NCI-H1417 treated with DMSO at 0.1 percent for 48 hours (cell line): ENCODE measurements at places on chromosomes 4 and X.

- DNase-seq: no peak
Measured at GRCh38 chr4:137861682-137862081, 329.4 kb upstream of the PCDH18 start.

GRCh38 chr4:108010167-108010566 is 20.5 kb downstream of the HADH start:
- DNase-seq: no peak

DNA sequence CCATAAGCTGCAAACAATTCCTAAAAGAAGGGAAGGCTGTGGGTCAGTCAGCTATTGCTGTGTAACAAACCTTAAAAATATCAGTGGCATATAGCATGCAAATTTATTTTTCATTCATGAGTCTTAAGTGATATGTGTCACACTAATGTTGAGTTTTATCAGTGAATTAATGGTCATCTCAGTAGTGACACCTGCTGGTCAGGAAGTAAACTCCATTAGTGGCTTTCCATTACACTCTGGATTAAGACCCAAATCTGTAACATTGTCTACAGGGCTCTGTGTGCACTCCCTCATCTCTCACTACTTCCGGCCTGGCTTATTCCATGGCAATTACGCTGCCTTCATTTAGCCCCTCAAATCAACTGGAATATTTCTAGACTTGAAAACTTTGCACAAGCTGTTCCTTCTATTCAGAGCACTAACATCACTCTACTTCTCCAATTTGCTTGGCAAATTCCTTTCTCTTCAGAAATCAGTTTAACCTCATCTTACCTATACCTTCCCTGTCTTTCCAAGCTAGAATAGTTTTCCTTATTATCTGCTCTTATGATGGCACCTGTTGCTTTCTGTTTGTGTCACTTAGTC is 217.3 kb upstream of the TAPT1 start:
- DNase-seq: no peak

DNA sequence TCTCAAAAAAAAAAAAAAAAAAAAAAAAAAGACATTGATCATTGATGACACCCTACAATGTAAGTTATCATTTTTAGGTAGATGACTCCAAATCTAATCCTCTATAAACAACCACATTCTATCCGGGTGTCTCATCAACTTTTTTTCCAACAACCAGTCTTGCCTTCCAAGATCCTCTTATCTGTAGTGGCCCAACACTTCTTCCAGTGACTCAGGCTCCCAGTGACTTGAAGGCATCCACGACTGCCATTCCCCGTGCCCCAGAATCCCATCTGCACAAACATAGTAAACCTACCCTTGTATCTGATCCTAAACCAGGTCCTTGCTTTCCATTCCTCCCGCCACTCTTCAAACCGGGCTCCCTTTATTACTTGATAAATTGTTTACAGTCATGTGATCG is 15.6 kb upstream of the TSPAN5 start:
- DNase-seq: no peak

GRCh38 chr4:164357957-164358356 is 396.0 kb upstream of the SMIM31 start:
- DNase-seq: no peak

GRCh38 chrX:51461053-51462044 is 35.0 kb downstream of the NUDT11 start:
- DNase-seq: peak; percentile 4

DNA sequence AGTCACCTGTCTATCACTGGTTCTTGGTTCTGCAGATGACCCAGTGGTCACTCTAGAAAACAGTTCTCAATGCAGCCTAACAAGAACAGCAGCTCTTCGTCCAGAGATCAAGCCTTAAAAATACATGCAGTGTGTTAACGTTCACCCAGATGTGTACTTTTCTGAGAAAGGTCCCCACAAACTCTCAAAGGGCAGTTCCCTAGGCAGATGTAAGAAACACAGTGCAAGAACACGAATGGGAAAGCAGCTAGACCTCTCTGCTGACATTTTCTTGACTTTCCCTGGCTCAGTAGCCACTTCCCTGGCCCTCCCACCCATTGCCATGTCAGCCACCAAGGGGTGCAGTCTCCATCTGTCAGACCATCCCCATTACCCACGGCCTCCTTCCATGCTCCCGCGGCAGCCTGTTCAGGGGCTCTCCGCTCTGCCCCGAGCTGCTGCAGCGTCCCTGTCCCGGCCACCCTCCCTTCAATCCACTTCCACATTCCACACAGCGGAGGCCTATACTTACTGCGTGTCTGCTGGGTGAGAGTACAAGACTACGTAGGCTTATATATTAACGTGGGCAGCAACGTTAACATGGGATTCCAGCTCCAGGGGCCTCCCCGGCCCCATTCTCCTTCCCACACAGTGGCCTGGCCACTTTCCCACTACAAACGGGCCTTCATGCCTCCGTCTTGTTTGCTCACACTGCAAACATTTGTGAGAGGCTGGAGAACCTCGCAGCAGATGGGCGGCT is 34.3 kb downstream of the IRF2 start:
- DNase-seq: no peak

DNA sequence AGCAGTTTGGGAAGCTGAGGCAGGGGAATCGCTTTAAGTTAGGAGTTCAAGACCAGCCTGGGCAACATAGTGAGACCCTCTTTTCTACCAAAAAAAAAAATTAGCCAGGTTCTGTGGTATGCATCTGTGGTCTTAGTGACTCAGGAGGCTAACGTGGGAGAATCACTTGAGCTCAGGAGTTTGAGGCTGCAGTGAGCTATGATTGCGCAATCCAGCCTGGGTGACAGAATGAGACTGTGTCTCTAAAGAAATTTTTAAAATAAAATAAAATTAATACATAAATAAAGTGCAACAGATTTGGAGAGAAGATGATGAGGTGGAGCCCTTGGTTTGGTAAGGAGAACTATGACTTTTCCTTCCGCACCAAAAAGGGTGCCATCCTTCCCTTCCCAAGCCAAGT is 436.9 kb downstream of the NLGN4X start:
- DNase-seq: no peak

- no peak for DNase-seq
Measured at GRCh38 chrX:26851981-26852380, 611.2 kb downstream of the PPP4R3C start.

GRCh38 chr4:127425202-127425845 is 207.4 kb upstream of the INTU start:
- DNase-seq: no peak

GRCh38 chr4:122163301-122163700 is 11.2 kb downstream of the BLTP1 start:
- no peak for DNase-seq

DNA sequence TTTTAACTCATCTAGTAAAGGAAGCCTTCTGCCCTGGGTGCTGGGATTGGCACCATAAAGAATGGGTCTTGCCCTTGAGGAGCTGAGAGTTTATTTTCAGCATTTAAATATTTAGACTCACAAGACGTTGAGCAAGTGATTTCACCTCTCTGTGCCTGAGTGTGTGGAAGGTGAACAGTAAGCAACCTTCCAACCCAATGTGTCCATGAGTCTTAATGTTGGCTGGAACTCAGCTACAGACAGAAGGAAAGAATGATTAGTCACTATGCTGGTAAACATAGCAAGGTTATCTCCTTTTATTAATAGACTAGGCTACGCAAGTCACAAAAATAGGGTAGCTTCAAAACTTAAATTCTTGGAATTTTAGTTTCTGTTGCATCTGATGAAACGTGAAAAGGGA is 277.4 kb upstream of the GATB start:
- no peak for DNase-seq

- DNase-seq: no peak
Measured at GRCh38 chr4:2352171-2352570, 66.3 kb downstream of the ZFYVE28 start.

GRCh38 chr4:80005863-80006262 is 67.2 kb downstream of the ANTXR2 start:
- no peak for DNase-seq

DNA sequence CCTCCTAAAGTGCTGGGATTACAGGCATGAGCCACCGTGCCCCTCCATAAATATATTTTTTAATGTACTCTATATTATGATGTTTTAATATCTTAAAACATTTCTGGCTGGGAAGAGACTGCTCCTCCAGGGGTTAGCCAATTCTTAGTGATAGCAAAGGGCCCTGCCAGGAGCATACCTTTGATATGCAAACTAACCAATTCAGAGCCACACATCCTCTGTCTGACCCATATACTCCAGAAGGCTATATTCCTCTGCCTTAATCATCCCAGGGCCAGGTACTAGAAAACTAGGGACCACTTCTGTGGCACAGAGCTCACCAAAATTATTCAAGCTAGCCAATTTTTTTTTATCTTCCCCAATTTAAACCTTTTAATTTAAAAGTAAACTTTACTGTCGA is 43.6 kb upstream of the BEX4 start:
- DNase-seq: no peak

GRCh38 chr4:39169426-39169825 is 12.9 kb upstream of the WDR19 start:
- DNase-seq: no peak

DNA sequence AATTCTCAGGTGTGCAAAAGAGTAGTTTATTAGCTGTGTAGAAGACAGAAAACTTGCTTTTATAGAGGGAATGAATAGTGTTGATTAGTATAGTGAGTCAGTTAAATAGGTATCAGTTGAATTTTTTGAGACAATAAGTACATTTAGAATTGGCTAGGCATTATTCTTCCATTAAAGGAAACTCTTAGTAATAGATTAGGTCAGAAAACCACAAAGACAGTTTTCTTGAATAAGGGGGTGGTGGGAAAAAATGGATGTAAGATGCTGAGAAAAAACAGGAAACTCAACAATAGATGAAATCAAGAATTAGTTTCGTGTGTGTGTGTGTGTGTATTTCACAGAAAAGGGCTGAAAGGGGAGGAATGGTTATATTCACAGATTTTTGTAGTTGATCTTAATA is 16.8 kb downstream of the CD38 start:
- no peak for DNase-seq

DNA sequence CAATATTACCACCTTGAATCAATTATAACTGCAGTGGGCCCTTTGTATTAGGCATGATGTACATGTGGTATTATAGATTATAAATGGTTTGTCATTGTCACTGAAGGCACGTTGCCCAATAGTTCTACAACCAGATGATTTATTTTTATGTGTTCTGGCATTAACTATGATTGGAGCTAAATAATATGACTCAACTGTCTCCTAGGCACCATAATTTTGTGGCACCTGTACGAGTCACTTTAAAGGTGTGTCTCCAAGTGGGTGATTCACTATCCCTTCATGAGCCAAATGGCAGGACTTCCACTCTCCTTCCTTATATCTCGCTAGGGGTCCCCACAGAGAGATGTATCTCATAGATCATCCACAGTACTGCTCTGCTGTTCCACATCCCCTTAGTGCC is 6.1 kb upstream of the SMPX start:
- DNase-seq: no peak

- DNase-seq: no peak
Measured at GRCh38 chr4:182113779-182114178, 129.4 kb upstream of the TENM3 start.

DNA sequence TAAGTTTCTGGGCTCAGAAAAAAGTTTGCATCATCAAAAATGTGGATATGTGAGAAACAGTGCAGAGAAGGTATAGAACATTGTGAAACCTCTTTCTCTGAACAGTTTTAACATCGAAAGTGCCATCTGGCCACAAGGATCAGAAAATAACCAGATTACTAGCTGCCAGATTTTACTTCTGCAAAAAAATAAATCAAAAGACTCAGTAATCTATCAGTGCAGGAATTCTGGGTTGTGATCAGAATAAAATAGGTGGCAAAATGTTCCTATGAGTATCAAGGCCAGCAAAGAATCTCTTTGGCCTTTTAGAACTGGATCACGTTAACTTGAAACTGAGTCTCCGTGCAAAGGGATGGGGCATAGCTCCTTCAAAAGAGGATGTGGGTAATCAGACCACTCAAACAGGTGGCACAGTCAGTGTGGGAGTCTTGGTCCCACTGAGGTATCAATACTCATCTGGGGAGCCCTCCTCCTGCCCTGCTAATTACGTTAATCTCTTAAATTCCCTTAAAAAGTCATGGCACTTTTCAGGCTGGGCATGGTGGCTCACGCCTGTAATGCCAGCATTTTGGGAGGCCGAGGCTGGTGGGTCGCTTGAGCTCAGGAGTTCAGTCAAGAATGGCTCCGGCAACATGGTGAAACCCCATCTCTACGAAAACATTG is 26.7 kb upstream of the RBM47 start:
- DNase-seq: no peak

GRCh38 chr4:73446336-73446938 is 10.4 kb downstream of the AFP start:
- DNase-seq: no peak

- DNase-seq: no peak
Measured at GRCh38 chrX:40245488-40246071, 147.8 kb upstream of the BCOR start.

GRCh38 chr4:13640149-13640940 is 12.8 kb upstream of the BOD1L1 start:
- no peak for DNase-seq

- no peak for DNase-seq
Measured at GRCh38 chr4:110798687-110799086, 175.8 kb upstream of the PITX2 start.

DNA sequence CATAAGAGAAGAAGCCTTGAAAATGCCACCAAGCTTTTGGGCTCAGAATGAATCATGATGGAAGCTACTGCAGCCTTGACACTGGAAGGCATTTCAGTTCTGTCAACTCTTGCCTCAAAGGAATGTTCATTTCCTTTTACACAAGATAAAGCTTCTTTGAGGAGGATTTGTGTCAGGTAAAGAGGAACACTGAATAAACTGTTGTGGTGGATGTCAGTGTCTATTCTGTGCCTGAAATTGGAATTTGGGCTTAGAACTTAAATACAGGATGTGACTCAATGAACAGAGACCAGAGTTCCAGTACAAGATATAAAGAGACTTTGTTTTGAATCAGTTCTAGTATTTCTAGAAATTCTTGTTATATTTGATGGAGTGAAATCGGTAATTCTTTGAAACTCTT is 313.2 kb downstream of the PACRGL start:
- DNase-seq: no peak

DNA sequence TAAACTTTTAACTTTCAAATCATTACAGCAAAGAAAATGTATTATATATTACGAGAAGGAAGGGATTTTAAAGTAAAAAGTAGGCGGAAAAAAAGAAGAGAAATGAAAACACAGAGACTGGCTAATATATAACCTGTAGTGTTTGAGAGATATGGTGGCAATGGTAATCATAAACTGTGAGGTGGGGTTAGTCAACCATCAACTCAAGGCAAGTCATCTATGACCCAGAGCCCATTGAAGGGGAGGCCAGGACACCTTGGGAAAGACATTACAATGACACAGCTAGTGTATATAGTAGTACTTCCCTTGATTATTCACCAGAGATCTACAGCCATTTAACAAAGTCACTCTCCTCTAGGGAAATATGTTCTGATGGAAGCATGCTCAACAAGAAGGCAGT is 423.9 kb upstream of the PITX2 start:
- DNase-seq: no peak

DNA sequence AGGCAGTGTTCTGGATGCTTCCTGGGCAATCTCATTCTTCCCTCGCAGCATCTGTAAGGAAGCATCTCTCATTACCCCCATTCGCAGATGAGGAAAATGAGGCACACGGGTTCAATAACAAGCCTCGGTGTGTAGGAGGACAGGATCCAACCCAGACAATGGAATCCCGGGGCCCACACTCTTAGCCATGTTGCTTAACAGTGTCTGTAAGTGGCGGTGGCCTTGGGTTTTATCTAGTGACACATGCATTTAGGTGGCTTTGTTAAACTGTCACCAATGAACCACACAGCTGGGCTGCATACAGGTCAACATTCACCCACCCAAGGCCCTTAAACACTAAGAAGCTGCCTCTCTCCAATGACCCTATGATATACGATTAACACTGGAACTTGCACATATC is 22.6 kb downstream of the RELL1 start:
- no peak for DNase-seq
